ENCODE measurements at places on chromosomes 6 and 20.

GRCh38 chr6:141110481-141110880, 1022.2 kb upstream of the GJE1 start:
- no peak for DNase-seq

- DNase-seq, result no peak
Measured at GRCh38 chr20:44684047-44684967, 30.9 kb upstream of the CCN5 start.

DNA sequence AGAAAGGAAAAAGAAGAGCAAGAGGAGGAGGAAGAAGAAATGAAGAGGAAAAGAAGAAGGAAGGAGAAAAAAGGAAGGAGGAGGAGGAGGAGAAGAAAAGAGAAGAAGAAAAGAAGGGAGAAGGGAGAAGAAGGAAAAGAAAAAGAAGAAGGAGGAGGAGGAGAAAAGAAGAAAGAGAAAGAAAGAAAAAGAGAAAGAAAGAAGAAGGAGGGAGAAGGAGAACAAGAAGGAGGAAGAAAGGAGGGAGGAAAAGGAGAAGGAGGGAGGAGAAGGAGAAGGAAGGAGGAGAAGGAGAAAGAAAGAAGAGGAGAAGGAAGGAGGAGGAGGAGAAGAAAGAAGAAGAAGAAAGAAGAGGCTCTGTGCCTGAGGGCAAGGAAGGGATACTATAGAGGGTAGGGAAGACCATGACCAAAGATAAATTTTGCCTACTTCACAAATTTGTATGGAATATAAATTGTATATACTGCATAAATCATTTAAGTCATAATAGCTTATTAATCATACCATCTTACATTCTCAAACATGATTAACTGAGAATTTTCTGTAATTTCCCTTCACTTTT, 55.7 kb downstream of the SESN1 start:
- no peak for DNase-seq

- no peak for DNase-seq
Measured at GRCh38 chr20:32772046-32772445, 9.9 kb downstream of the DNMT3B start.

DNA sequence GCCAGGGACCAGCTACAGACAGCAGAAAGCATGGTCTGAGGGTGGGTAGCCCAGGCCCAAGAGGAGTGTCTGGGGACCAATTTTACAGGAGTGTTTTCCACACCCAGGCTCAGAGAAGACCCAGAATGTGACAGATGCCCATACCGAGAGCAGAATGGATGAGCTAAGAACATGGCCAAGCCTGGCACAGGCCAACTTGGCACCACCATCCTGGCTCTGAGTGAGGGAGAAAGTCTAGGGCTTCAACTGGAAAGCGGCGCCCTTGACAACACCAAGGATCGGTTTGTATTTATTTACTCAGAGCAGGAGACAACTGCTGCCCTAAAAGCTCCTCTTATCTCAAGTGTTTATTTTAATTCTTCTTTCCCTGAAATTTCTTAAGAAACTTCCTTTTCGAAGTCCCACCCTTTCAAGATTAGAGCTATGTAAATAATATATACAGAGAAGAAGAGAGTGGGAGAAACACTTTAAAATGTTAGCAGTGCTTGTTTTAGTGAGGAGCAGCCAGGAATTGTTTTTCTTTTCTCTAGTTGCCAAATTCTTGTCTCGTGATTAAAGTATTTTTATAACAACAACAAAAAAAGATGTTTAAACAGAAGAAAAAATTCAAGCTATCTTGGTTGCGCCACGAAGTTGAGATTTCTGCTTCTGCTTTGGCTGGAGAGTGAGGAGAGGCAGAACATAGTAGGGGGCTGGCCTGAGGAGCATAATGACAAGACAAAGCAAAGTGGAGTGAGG, 16.2 kb downstream of the TNXB start:
- DNase-seq, result no peak

DNA sequence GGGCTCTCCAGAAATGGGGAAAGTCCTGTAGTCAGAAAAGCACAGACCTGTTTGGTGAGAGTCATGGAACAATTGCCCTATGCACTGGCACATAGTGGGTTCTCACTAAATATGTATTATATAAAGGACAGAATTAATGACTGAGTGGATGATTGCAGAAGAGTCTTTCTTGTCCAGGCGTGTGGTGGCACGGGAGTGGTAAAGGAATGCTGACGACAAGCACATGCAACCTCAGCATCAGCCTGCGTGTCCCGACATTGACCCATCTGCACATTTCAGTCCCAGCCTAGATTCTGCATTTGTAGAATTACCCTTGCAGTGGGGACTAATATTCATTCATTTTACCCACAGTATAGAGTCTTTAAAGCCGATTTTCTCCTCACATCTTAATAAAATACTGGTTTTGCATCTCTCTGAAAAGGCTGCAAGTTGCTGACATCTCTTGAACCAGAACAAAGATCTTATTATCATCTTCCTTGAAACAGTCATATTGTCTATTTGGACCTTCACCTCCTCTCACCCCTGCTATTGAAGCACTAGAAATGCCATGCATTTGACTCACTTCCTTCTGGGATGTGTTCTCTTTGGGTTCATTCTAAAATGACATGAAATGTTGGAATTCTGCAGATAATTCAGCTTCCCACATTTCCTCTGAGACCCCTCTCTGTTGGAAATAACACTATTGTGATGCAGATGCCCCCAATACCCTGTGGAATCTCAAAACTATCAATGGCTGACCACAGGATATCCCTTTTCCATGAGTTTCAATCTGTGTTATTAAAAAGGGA, 883.6 kb upstream of the FLRT3 start:
- DNase-seq, result no peak

DNA sequence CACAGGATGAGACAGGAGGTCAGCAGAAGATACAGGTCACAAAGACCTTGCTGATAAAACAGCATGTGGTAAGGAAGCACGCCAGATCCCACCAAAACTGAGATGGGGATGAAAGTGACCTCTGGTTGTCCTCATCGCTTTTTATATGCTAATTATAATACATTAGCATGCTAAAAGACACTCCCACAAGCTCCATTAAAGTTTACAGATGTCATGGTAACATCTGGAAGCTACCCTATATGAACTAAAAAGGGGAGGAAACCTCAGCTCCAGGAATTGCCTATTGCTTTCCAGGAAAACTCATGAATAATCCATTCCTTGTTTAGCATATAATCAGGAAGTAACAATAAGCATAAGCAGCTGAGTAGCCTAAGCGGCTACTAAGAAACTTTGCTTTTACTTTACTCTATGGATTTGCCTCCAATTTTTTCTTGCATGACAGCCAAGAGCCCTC, 8.4 kb upstream of the RIN2 start:
- no peak for DNase-seq

DNA sequence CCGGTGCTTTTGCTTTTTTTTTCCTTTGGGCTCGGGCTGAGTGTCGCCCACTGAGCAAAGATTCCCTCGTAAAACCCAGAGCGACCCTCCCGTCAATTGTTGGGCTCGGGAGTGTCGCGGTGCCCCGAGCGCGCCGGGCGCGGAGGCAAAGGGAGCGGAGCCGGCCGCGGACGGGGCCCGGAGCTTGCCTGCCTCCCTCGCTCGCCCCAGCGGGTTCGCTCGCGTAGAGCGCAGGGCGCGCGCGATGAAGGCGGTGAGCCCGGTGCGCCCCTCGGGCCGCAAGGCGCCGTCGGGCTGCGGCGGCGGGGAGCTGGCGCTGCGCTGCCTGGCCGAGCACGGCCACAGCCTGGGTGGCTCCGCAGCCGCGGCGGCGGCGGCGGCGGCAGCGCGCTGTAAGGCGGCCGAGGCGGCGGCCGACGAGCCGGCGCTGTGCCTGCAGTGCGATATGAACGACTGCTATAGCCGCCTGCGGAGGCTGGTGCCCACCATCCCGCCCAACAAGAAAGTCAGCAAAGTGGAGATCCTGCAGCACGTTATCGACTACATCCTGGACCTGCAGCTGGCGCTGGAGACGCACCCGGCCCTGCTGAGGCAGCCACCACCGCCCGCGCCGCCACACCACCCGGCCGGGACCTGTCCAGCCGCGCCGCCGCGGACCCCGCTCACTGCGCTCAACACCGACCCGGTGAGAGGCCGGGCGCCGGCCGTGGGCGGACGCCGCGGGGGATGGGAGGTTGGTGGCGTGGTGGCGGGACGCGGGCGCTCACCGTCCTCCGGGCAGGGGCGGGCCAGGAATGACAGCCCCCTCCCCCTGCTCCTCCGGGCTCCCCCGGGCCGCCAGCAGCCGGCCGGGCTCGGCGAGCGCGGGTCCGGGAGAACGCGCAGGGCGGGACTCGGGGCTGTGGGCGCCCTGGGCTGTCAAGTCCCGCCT, 606 bp downstream of the ID4 start:
- no peak for DNase-seq

DNA sequence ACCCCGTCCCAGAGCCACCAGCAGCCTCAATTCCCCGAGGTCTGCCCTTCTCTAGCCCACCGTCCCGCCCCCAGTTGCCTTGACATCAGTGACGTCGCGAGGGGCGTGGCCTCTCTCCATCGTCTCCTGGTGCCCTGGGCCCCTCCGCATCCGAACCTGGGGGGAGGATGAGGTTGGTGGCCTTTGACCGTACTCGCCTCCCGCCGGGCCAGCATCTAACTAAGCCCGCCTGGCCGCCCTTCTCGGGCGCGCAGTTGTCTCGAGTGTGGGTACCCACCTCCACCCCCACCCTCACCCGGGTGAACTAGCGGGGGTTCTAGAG, 5.5 kb upstream of the ARMC12 start:
- DNase-seq, result peak; percentile 83

DNA sequence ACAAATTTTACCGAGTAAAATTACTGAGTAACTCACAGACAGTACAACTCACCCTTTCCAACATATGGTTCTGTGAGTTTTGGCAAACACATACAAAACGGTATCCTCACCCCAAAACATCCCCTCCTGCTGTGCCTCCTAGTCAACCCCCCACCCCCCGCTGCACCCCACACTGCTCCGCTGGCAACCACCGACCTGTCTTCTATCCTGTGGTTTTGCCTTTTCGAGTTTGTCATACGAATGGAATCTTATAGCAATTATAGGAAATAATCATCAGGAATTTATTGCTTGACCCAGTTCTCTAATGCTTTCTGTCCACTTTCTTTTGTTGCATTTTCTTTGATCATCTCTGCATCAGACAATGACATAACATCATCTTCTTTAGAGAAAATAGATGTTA, 312.3 kb downstream of the KIF16B start:
- DNase-seq, result no peak

DNA sequence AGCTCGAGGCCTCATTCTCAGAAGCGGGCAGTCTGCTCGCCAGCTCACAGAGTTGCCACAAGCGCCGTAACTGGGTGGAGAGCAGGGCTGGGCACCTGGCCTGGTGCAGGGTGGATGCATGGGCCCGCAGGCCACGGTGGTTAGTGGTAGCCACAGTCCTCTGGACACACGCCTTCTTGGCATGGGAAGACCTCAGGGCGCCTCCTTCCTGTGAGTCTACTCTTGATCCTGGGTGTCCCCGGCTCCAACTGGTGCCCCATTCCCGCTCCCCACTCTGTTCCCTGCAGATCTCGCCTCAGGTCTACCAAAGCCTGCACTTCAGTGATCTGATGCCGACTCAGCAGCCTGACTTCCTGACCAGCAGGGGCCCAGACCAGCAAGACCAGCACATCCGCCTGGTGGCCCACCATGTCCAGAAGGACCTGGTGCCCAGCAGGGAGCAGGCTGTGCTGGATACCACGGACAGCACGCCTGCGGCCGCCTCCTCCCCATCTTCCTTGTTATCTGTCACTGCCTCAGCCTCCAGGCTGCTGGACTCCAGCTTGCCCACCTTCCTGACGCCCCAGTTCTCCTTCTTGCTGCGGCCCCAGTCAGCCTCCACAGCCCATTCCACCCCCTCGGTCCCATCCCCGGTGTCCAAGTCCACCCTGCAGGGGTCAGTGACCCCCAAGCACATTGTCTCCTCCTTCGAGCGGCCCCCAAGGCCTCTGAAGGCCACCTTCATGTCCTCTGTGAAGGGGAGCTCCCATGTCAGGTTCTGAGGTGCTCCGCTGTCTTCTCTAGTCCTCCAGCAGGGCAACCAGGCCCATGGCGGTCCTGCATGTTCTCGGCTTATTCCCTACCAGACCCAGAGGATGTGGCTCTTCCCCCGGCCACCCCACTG, 43.1 kb downstream of the SUN5 start:
- DNase-seq, result no peak

GRCh38 chr6:18126121-18126520, 3.6 kb upstream of the NHLRC1 start:
- DNase-seq, result no peak

- no peak for DNase-seq
Measured at GRCh38 chr6:142926177-142926493, 18.8 kb downstream of the HIVEP2 start.

DNA sequence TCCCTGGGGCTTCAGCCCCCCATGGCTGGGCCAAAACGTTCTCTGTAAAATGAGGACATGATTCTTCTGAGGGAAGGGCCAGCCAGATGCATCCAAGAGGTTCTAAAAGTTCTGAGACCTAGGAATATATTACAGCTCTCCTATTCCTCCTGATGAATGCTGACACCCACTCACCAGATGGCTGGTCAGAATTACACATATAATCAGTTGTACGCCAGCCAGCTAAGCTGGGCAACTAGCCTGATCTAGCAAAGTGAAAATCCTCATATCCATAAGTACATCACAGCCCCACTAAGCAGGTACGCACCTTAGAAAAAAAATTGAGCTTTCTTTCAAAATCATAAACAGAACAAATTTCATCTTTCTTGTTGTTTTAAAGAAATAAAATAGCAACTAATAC, 34.8 kb downstream of the C6orf118 start:
- no peak for DNase-seq

DNA sequence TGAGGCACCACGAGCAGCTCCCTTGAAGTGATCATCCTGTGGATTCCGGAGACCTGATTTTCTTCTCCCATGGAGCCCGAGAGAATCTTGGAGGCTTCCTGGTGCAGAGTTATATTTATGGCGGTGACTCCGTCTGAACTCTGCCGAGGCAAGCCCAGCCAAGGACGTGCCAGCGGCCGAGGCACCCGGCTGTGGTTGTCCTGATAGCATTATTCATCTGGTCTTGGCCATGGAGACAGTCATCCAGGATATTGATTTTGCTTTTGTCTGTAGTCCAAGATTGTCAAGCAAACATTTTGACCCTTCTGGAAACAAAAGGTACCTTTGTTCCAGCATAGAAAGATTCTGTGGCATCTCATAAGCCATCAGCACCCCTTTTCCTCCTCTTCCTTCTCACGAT, 163.3 kb downstream of the SCML4 start:
- DNase-seq, result no peak

DNA sequence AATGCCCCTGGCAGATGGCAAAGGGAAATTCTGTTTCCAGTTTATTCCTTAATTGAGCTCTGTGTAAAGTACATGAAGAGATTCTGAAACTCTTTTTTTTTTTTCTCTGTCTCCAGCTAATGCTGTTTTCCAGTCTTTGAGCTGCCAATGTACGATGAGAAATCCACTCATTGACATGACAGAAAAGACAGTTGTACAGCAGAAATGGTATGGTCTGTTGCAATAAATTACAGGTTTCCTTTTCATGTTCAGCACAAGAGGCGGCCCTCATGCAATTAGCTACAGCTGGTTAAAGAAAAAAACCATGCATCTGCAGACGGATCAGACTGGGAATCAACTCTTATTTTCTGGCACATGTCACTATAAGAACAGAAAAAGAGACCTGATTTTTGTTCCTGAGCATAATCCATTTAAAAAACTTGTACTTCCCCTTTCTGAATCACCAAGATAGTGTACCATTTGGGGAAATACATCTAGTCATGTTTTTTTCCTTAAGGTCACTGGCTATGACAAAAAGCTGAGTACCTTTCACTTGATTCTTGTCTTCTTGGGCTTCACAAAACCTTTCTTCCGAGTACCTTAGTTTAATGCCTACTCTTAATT, 289.8 kb upstream of the PREP start:
- DNase-seq, result no peak

All from CD4-positive, alpha-beta T cell treated with Interleukin-4 for 4 hours (primary cell).